ENCODE measurements at places on chromosomes 1 and 21.

DNA sequence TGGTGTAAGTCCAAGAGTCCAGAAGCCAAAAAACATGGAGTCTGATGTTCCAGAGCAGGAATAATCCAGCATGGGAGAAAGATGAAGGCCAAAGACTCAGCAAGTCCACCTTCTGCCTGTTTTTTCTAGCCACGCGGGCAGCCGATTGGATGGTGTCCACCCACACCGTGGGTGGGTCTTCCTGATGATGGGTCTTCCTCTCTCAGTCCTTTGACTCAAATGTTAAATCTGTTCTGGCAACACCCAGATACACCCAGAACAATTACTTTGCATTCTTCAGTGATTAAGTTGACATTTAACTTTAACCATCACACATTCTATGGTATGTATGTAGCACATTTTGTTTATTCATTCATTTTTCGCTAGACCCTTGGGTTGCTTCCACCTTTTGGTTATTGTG, 944.4 kb downstream of the PLA2G4A start:
- no peak for DNase-seq

DNA sequence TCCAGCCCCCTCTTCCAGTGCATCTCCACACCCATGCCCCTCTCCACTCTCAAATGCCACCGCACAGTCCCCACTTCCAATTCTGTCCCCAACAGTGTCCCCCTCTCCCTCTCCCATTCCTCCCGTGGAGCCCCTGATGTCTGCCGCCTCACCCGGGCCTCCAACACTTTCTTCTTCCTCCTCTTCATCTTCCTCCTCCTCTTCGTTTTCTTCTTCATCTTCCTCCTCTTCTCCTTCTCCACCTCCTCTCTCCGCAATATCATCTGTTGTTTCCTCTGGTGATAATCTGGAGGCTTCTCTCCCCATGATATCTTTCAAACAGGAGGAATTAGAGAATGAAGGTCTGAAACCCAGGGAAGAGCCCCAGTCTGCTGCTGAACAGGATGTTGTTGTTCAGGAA, 80.8 kb downstream of the PRDM2 start:
- DNase-seq, result no peak

DNA sequence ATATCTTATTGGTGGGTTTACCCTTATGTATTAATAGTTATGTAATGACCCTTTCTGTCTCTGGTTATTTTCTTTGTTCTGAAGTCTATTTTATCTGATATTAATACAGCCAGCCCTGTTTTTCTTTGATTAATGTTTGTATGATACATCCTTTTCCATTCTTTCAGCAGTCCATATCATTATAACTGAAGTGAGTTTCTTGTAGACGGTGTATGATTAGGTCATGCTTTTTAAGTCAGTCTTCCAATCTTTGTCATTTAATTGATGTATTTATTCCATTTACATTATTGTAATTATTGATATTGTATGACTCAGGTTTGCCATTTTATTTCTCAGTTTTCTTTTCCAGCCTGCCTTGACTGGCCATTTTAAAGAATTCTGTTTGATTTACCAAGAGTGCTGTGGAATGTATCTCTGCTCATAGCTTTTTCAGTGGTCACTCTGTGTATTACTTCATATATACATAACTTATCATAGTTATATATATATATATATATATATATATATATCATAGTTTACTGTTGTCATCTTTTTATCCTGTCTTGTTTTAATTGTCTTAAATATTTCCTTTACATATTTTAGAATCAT, 10.5 kb downstream of the RAB4A start:
- no peak for DNase-seq

GRCh38 chr1:234197839-234198238, 175.4 kb upstream of the COA6 start:
- no peak for DNase-seq

GRCh38 chr1:159763686-159764085, 17.1 kb upstream of the DUSP23 start:
- no peak for DNase-seq

- no peak for DNase-seq
Observed at GRCh38 chr1:222924136-222924706, 109.4 kb downstream of the DISP1 start.

DNA sequence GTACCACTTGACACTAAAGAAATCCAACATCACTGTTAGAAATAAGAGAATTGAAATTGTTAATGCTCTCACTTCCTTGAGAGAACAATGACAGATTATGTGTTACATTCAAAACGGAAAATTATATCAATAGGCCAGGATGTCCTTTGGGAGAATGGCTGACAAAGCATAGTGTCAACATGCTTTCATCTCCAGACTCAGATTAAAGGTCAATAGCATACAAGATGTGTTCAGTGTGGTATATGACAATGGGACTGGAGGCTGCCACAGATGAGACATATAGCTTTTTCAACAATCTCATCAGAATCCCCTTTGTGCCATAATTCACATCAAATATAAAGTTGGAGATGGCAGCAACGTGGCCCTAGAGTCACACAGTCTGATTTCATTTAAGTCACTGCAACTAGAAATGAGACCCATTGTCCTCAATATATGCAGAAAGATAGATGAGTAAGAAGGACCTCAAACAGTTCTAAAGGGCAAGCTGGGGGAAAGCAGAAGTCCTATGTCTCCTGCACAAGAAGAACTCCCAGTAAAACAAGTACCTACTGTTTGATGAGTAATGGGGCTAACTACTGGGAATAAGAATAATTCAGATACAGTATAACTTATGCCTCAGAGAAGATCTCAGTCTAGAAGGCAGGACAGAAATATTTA, 327.9 kb downstream of the TTLL7 start:
- DNase-seq, result no peak

- DNase-seq, result no peak
Observed at GRCh38 chr1:46652321-46653100, 15.7 kb downstream of the ATPAF1 start.

GRCh38 chr1:95685081-95685480, 451.1 kb downstream of the RWDD3 start:
- DNase-seq, result no peak

- DNase-seq, result no peak
Observed at GRCh38 chr1:216847397-216848036, 124.3 kb upstream of the ESRRG start.

DNA sequence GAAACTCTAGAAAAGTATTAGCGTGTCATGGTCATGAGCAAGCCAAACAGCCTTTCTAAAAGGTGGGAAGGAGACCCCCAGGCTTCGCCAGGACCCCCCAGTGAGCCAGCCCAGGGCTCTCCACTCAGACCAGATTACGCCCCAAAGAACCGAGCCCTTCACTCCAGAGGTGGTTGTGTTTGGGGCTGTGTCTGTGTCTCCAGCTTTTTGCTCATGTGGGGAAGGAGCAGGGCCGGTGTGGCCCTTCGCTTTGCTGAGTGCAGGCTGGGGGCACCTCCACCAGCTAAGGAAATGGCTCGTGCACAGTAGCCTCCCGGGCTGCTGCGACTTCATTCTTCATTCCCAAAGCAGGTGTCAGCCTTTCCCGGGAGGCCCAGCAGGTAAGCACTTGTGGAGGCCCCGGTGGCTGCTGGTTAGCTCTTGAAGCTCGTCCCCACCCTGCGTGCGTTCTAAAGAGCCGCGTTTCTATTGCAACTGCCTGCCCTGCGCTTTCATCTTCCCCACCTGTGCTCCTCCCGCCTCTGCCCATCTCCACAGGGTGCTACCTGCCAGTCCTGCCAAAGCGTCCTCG, 531 bp downstream of the TSPEAR start:
- peak; percentile 41 for DNase-seq

DNA sequence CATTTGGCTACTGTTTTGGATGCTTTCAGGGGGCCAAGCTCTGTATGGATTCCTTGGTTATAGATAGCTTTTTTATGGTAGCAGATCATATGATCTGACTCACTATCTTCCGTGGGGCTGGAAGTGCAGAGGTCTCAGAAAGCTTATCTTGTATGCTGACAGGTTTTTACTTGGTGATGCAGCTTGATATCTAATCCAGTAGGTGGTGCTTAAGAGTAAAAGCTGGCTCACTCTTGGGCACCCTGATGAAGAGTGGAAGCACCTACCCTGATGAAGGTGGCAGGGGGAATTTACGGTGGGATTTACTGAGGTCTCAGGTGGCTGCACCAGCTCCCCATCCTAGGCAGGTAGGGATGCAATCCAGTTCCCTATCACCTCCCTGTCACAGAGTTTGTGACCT, 151.2 kb downstream of the PTBP2 start:
- no peak for DNase-seq

Data from mesothelial cell of epicardium (in vitro differentiated cells).